Naive thymus-derived CD8-positive, alpha-beta T cell (primary cell): ENCODE measurements at places on chromosomes 13 and 19. TPM values are rescaled to one million over a fixed set of nuclear protein-coding genes. Genes with fewer than 3 reads are reported as not detected.

Gene ZAR1L
- total RNA-seq: 0.25 TPM

Gene ICAM5
- total RNA-seq: not detected

Gene CEACAM8
- not detected for total RNA-seq

Gene PEAK3
- 0.14 TPM for total RNA-seq

Gene AKAP8L
- 232 TPM for total RNA-seq
